ENCODE measurements at places on chromosomes 12 and 14. TPM values are rescaled to one million over a fixed set of nuclear protein-coding genes. Genes with fewer than 3 reads are reported as not detected.
A peak's percentile ranks its signal among the peaks of the same experiment; 100 is the strongest.

GRCh38 chr12:76026643-76027063, 4.9 kb downstream of the PHLDA1 start:
- peak; percentile 29 for DNase-seq

GRCh38 chr12:39127401-39127800, 222.0 kb upstream of the CPNE8 start:
- DNase-seq: peak; percentile 40

DNA sequence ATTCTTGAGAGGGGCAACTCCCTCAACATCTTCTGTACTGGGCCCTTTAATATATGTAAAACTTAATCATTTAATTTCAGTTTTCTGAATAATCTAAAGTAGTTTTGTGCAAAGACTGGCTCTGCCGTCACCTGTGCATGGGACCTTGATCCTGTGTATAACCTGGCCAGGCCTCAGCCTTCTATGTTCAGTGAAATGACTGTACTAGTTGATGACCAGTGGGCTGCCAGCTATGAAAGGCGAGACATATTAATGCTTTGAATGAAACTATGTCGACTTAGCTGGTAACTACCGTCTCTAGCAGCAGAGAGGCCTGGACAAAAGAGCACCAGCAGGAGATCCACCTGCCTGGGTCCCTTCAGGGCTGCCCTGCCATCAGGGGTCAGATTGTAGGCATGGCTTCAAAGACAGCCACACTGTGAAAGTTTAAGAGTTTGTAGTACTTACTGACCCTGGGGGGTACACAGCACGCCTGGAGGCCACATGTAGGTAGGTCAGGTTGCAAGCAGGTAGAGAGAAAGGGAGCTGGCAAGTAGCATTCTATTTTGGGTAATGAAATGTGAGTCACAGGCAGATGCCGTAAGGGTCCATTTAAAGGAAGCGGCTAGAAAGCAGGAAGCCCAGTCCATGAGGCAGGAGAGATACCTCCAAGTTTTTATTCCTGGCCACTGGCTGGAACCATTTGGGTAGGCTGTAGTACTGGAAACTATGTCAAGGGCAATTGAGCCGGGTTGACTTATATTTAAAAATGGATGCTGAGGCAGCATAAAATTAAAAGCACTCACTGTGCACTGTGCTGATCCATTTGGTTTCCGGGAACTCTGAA, 77.2 kb downstream of the BHLHE41 start:
- no peak for DNase-seq

DNA sequence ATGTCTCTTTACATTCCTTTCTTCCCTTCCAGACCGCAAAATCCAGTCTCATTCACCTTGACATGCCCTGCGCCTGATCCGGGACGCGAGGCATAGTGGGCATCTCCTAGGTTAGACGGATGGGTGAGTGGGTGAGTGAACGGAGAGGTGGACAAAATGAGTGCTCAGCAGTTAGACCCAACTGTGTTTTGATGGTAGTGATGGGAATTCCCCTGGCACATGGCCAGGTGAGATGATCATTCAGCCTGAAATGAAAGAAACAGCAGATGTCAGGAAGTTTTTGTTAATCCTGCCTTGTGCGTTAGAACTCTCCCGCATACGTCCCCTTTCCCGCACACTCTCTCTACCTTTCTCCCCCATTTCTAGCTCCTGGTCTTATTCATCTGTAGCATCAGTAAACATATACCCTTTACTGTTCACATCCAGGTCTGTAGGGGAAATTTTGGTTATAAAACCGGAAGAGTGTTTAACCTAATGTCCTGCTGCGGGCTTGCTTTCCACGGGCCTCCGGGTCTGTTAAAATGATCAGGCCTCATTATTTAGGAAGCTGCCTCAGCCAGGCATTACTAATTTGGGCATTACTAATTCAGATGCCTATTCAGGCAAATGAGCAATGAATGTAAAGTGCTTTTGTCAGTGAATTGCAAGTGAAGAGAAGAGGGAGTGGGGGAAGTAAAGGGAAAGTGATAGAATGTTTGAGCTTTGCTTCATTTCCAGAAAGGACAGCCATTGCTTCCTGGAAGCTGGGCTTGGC, 172.8 kb downstream of the ETV6 start:
- DNase-seq: peak; percentile 42

DNA sequence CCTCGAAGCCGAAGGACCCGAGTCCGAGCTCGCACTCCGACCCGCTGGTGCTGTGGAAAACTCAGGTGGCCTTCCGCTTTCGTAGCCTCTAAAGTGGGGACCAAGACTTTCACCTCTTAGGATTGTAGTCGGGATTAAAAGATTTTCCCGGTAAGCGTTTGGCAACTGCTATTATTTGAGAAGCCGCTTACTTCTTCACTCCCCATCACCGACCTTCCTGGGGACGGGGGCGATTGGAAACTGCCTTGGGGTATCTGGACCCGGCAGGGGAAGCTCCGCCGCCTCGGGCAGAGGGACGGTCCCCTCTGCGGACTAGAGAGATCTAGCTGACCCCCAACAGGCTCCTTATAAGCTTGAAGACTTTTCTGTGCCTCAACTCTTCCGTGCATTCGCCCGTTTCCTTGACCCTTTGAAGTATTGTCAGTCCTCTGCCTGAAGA, 659 bp downstream of the TRAFD1 start:
- no peak for DNase-seq

DNA sequence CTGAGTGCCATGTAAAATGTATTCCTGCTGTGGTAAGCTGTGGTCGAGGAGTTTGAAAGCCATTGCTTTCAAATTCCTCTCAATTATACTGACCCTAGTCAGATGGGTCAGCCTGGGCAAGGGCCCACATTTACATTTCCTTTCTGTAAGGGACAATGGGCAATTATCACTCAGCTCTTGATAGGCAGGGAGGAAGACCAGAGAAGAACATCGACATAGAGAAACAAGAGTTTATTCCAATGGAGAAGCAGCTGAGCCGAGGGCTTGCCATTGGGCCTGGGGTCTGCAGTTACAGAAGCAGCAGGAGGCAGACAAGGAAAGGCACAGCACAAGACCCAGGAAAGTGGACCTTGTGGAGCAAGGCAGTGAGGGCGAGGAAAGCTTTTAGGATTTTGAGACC, 9.7 kb downstream of the NRIP2 start:
- no peak for DNase-seq

DNA sequence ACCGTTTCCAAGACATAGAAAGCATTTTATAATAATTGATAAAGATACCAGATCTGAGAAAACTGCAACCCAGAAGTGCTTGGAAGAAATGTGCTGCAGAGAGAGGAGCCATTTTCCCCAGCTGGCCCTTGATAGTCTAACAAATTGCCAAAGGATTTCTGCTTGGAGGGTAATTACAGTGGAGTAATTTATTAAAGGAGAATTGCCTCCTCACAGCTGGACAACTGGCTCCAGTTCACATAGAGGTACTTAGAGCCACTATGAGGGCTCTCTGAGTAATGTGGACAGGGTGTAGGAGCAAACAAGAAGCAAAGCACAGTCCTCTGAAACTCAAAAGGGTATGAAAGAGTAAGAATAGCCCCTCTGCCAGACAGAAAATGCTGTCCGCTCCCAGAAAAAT, 335.6 kb downstream of the SYT1 start:
- no peak for DNase-seq

- no peak for DNase-seq
These were observed 3.1 kb downstream of the CEP170B start for GRCh38 chr14:104868060-104868740.

- DNase-seq: no peak
These were observed 11.1 kb downstream of the NRXN3 start for GRCh38 chr14:78181270-78181669.

GRCh38 chr14:22555384-22556011, 33.5 kb downstream of the DAD1 start:
- DNase-seq: no peak

DNA sequence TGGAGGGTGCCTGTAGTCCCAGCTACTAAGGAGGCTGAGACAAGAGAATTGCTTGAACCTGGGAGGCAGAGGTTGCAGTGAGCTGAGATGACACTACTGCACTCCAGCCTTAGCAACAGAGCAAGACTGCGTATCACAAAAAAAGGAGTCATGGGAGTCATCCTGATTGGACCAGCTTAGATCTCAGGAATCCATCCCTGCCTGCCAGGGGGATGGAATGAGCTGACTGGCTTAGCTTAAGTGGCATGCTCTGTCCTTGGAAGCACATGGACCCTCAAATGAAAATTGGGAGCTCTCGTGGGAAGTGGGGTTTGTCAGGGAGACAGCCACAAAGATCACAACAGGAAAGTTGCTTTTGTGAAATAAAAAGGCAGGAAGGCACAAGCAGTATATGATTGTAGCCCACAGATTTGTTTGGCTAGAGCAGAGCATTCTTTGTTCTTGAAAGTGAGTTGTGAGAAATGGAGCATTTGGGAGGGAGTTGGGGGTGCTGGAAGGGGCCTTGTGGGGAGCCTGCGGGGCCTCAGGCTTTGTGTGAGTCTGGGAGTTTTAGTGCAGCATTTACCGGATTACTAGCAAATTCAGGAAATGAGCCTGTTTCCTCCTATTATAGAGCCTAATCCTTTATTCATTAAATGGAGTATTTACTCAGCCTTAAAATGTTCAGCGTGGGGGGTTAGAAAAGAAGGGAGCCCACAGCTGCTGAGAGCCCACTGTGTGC, 30.7 kb downstream of the DGLUCY start:
- no peak for DNase-seq

GRCh38 chr12:7100239-7100638, 8.0 kb upstream of the C1R start:
- no peak for DNase-seq

GRCh38 chr14:81535396-81536164, 1.9 kb upstream of the SEL1L start:
- DNase-seq: no peak

OLR1 gene
- total RNA-seq: 1.5 TPM

NPFF gene
- total RNA-seq: not detected

TAS2R20 gene
- 0.91 TPM for total RNA-seq

TBX3 gene
- 404 TPM for total RNA-seq

TAS2R19 gene
- total RNA-seq: not detected

CS gene
- 143 TPM for total RNA-seq

CLEC2B gene
- 7.4 TPM for total RNA-seq
